Stimulated activated CD4-positive, alpha-beta T cell treated with anti-CD3 and anti-CD28 coated beads, Interleukin-15, amount 100 ng/mL, for 1 hour (primary cell): ENCODE measurements at places on chromosomes 12 and 14.

DNA sequence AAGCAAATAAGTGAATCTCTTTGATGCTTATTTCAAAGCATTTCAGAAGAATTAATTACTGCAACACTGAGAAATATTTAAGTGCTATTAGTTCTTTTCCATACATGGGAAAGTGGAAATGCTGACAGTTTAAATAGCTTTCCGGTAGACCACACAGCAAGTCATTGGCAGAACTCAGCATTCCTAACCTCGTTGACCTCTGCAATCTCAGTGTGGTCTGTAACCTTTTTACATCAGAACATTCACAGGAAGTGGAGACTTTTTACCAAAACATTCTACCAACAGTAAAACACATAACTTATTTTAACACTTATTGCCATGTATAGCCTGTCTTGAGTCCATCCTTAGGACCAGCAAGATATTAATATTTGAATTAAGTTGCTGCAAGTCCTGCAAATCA, 249.5 kb upstream of the DCN start:
- DNase-seq: no peak

DNA sequence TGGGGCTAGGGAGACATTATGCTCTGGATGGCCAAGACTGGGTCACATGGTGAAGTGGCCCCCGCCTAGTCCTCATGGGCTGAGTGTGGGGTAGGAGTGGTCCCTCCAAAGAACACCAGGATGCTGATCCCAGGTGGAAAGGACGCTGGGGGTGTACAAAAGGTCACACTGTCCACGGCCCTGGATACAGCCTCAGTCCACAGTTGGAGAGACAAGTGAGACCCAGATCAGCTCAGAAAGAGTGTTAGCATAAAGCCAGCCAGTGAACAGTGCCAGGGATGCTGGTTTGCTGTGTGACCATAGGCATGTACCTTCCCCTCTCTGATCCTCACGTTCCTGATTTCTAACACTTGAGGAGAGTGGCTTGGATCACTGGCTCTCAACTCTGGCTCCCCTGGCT, 13.4 kb upstream of the OAS2 start:
- DNase-seq: no peak

- DNase-seq: peak; percentile 42
These were observed 11.6 kb upstream of the CDH24 start for GRCh38 chr14:23068789-23069412.

GRCh38 chr14:71620401-71620800, 311.8 kb upstream of the RGS6 start:
- DNase-seq: no peak

- DNase-seq: no peak
These were observed 22.0 kb downstream of the CHGA start for GRCh38 chr14:92944976-92945375.

GRCh38 chr12:116331876-116332275, 54.4 kb upstream of the MED13L start:
- DNase-seq: no peak

DNA sequence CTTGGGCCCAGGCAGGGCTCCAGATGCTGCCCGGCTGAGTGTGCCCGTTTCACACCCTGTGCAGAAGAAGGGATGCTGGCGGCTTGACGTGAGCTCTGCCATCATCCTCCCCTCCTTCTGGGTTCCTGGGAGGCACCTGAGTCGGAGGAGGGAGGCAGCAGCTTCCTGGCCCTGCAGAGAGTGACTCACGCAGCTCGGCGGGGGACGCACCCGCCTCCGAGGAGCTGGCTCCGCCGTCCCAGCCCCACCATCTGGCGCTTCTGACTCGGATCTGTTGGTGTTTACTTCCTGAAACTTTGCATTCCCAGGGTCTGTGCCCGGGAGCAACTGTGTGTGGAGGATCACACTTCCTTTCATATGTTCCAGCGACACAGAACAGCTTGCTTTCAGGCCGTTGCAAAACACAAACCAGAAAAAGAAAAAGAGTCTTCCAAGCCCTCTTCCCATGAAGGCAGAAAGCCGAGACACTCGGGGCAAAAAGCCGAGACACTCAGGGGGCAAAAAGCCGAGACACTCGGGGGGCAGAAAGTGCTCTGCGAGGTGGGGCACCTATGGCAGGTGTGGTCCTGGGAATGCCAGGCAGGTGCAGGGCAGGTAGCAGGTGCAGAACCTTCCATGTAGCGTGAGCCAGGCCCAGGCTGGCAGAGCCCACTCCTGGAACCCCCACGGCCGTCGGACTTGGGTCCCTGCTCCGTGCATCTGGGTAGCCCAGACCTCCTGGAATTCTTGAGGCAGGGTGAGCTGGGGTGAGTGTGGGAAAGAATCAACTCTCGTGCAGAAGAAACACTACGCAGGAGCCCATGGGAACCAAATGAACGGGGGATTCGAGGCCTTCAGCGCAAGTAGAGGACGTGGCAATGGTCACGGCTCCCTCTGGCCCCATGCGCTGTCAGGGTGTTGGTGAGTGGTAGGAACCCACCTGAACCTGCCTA, 27.6 kb upstream of the GALNT9 start:
- no peak for DNase-seq

GRCh38 chr12:132375747-132376463, 46.5 kb upstream of the GALNT9 start:
- DNase-seq: no peak

DNA sequence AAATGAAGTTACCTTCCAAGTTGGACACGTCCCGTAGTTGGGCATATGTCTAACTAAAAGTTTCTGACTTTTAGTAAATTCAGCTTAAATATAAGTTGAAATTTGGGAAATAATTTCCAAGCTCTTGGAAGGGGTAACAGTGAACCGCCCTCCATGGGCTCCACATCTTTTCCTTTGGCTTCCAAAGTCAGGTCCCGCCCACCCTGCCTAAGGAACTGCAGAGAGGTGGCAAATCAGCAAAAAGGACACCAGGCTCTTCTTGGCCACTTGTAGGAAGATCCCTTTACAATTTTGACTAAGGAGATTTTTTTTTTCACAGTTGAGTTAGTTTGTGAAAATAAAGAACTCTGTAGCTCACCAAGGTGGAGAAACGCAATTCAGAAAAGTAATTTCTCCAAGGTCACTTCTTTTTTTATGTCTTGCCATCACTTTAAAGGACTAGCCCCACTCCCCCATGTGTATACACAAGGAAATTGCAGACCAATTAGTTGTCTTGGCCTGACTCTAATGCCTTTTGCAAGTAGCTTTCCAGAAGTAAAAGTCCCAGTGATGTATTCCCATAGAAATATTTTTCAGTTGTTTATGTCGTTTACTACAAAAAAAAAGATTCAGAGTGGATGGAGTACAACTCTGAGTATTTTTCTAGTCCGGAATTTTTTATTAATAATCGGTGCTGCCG, 181.2 kb downstream of the PELI2 start:
- DNase-seq: no peak

- DNase-seq: no peak
These were observed 40.8 kb downstream of the SYNE3 start for GRCh38 chr14:95475540-95476240.

GRCh38 chr14:55556929-55557623, 22.9 kb upstream of the KTN1 start:
- DNase-seq: no peak

- DNase-seq: no peak
These were observed 17.4 kb upstream of the B4GALNT3 start for GRCh38 chr12:442235-442884.

- DNase-seq: no peak
These were observed 12.4 kb downstream of the EIF2B1 start for GRCh38 chr12:123621101-123621500.

- no peak for DNase-seq
These were observed 125.2 kb upstream of the SLC38A2 start for GRCh38 chr12:46497739-46498138.

DNA sequence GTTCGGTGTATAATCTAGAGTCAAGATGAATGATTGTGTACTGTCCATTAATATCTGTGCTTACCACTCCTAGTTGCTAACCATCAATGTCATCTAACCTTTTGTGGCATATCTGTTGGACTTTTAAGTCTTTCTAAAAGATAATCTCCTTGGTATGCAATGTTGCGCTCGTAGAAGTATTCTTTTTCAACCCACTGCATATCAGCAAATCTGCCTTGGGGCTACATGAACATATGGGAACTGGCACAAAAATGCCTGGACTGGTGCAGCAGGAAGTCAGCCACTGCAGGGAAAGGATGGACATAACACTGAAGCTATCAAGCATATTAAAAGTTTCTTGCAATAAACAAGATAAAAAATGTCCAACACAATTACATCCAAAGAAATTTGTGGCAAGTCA, 124.3 kb upstream of the SLC38A4 start:
- DNase-seq: no peak

DNA sequence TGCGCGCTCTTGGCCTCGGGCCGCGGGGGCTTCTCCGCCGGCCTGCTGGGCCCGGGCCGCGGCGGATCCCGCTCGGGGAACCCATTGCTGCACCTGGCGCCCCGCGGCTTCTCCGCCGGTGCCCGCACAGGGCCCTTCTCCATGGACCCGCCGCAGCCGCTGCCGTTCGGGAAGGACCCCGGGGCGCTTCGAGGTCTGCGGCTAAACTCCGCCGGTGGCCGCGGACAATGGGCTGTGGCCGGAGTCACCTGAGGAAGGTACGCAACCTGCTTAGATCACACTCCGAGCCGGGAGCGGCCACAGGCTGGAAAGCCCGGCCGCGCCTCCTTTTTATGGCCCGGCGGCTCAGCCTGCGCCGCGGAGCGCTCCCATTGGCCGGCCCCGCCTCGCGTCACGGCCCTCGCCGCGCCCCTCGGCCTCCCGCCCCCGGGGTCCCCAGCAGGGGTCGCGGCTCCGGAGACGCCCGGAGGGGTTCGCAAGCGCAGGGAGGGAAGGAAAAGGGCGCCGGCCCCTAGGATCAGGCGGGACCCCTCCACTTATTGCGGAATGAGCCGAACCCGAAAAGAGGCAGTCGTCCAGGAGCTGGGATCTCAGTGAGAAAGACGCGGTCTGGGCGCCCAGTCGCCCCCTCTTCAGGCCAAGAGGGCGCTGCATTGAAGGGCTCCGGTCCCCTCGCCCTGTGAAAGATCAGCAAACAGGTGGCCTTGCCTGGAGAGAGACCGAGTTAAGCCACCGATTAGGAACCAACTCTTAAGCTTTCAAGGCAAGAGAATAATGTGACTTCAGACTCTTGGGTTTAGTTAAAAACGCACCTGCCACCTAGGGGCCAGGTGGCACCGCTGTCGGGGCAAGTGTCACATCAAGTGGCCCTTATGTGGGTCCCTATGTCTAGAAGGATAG, at the start of gene GCH1:
Gene GCH1 (minus strand): TSS at position 306 of the 900 bp plus-strand sequence. CDS start 163 bp downstream, at position 143.
- DNase-seq: peak; percentile 65

DNA sequence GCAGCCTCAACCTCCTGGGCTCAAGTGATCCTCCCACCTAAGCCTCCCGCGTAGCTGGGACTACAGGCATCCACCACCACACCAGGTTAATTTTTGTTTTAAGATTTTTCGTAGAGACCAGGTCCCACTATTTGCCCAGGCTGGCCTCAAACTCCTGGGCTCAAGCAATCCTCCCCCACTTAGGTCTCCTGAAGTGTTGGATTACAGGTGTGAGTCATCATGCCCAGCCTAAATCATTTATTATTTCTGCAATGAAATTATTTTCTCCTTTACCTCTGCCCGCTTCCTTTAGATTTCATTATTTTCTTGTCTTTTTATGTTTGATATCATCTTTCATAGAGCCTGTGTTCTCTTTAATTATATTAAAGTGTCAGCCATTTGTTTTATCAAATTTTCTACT, 165.2 kb upstream of the OTX2 start:
- DNase-seq: no peak

GRCh38 chr12:56188131-56188777, 1.0 kb downstream of the SMARCC2 start:
- DNase-seq: no peak

DNA sequence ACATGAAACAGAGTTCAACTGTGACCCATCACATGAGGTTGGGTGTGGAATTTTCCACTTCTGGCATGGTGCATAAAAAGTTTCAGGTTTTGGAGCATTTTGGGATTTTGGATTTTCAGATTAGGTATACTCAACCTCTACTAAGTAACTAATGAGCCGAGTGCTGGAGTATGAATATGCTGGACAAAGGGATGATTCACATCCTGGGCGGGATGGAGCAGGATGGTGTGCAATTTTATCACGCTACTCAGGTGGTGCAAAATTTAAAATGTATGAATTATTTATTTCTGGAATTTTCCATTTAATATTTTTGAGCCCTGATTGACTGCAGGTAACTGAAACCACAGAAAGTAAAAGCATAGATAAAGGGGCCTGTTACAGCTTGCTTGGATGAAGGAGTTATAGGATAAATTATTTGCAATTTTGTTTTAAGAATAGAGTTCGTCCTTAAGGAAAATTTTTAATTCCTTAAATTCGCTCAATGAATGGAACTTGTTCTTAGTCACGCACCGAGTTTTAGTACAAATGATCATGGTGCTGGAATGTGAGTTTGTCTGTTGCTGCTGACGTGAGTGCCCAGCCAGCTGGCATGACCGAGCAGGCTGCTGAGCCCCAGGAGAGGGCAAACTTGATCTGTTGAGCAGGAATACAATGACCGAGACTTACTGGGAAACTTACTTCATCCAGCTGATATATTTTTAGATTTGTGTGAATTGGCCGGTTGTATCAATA, 176.3 kb downstream of the ESR2 start:
- no peak for DNase-seq

- DNase-seq: no peak
These were observed 140.5 kb downstream of the PRKCH start for GRCh38 chr14:61461808-61462275.

DNA sequence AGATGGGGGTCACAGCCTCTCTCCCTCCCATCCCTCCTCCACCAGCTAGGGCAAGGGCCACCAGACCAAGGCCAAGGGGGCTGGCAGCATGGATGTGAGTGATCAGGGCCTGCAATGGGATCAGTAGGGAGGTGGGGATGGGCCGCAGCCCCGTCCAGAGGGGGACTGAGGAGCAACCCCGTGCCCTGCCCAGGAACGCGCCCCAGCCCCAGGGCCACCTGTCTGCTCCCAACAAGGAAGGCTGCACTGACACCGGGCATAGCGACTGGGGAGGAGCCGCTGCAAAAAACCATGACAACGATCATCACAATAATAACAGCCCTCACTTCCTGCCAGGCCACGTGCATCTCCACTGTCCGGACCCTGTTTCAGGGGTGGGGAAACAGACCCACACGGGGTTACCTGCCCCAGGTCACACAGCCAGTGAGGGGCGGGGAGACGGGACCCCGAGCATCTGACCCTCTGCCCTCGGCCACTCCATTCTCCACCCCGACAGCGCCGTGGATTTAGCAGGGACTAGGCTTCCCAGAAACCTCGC, 24.3 kb downstream of the NCOR2 start:
- no peak for DNase-seq

- DNase-seq: no peak
These were observed 83.1 kb downstream of the KCNMB4 start for GRCh38 chr12:70449074-70449752.

DNA sequence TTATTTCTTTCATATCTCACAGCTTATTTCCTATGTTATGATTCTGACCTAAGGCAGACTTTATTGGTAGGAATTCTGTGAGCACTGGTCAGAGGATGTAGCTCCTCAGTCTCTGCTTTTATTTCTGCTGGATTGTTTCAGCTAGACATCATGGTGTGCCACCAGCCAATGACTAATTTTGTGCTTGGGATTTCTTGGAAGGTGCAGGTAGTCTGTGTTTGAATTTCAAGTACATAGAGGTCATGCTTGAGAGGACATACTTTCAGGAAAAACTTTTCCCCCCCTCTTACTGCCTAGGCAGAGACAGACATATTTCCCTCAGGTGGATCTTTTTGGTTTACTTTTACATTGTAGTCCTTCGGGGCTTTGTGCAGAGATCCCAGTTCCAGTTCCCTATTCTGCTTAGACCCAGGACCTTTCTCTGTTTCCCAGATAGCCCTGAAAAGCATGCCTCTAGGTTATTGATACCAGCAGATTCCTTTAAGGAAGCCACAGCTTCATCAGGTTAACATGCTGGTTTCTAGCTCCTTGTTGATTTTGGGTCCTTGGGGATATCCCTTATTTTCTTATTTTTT, 28.6 kb downstream of the BRMS1L start:
- no peak for DNase-seq

GRCh38 chr12:1726753-1727152, 35.9 kb downstream of the ADIPOR2 start:
- DNase-seq: no peak
